ENCODE measurements at places on chromosomes 7 and 10.

DNA sequence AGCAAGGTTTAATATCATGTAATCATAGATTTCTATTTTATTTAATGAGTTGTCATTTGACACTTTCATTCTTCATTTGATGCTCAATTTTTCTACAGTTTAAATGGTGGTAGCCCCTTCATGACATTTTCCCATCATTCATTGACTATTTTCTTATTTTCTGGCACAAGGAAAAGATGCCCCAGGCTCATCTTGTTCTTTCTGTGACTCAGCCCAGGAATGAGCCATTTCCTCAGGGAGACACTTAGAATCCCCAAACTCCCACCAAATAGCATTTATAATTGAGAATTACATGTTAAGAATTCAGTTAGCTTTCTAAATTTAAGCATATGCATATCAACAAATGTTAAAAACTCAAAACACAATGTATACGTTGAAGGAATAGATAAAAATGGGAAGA lies 222.3 kb downstream of the KIF20B start:
- no peak for DNase-seq

- DNase-seq, result no peak
Observed at GRCh38 chr10:79948976-79949722, at the start of gene SFTPD. Gene SFTPD (minus strand): TSS chr10:79949105. CDS start chr10:79946659, 2,446 bp downstream.

DNA sequence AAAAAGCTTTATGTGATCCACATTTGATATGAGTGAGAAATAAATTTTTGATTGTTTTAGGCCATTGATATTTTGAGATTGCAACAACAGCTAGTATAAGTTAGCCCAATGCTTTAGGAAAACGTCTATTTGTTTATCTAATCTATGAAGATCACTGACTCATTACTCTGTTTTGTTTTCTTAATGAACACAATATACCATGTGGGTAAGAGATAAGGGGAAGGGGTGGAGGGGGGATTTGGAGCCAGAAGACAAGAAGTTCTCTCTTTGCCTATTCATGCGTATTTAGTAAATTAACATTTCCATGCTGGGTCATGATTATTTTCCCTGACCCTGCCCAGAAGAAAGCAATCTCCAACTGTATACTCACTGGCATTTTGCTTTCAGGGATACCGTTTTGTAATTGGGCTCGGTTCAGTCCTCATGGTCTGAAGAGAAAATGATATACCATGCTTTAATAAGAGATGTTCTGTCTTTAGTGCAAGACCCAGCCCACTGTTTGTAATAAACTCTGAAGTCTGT lies 359.5 kb upstream of the NPSR1 start:
- DNase-seq, result no peak

GRCh38 chr10:62047228-62047892 lies 145.9 kb downstream of the ARID5B start:
- DNase-seq, result no peak
